ENCODE measurements at places on chromosomes 16 and 17. TPM values are rescaled to one million over a fixed set of nuclear protein-coding genes. Genes with fewer than 3 reads are reported as not detected.

NPIPB12 gene
- total RNA-seq: 93.3 TPM

SECTM1 gene
- 2.3 TPM for total RNA-seq

GRCh38 chr16:86335266-86336172 lies 174.8 kb upstream of the FOXF1 start:
- no peak for DNase-seq

DNA sequence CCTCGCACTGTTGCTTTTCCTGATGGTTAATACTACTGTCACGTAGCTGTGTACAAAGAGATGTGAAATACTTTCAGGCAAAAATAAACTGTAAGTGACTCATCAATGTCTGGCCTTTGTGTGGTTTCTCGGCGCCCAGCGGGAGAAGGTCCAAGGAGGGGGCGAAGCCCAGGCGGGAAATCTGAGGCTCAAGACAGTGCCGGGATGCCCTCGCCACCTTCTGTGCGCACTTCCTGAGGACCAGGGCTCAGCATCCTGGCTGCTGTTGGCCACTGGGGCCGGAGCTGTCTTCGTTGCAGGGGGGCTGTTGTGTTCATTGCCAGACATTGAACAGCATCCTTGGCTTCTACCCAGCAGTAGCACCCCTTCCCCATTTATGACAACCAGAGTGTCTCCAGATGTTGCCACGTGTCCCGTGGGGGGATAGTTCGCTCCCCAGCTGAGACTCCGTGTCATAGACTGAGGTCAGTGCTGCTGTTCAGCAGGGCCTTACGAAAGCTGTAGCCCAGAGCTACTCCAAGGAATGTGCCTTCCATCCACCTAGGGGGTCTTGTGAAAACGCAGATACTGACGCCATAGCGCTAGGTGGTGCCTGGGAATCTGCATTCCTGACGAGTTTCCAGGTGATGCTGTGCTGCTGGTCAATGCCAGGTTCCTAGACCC lies 67.3 kb upstream of the PLCG2 start:
- DNase-seq: no peak

- DNase-seq: peak; percentile 66
Measured at GRCh38 chr17:30970831-30971567, at the start of gene RNF135. Gene RNF135, plus strand, starts transcription at chr17:30971039. Its CDS starts 35 bp downstream, at chr17:30971074.

- no peak for DNase-seq
Measured at GRCh38 chr17:55746466-55746865, 4.4 kb upstream of the PCTP start.

DNA sequence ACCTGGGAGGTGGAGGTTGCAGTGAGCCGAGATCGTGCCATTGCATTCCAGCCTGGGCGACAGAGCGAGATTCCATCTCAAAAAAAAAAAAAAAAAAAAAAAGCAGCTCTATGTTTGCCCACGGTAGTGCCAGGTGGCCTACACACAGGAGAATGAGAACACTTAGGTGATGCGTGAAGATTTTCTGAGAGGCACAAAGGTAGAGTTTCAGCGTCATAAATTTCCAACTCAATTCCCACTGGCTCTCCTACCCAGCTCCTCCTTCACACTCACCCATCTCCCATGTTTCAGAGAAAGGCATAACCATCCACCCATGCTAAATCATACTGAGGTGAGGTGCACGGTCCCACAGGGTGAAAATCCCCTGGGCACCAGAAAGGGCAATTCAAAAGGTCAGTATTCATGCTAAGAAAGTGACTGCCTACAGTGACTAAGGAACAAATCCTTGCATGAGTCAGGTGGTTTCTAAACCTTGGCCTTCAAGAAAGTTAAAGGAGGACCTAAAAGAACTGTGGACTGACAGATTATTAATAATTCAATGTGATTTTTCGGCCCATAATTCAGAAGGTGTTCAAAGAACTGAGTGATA lies 4.8 kb downstream of the DCAKD start:
- no peak for DNase-seq

DNA sequence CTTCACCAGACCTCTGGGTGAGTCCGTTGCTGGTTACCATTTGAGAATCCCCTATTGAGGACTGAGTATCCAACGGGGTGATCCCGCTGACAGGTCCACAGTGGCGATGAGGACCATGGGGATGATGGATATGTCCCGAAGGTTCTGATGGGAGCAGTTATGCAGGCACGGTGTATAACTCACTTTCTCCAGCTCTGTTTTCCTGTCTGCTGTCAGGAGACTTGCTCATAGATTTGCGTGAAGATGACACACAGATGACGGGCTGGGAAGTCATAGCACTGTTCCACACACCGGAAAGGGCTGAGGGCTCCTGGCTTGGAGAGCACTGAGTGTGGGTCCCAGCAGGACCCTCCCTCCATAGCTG lies 22.2 kb upstream of the ADCY7 start:
- no peak for DNase-seq

Data from activated naive CD4-positive, alpha-beta T cell treated with anti-CD3 and anti-CD28 coated beads, Interleukin-2, amount 50 U/mL, for 72 hours (primary cell).